ENCODE measurements at places on chromosomes 11 and 22. TPM values are rescaled to one million over a fixed set of nuclear protein-coding genes. Genes with fewer than 3 reads are reported as not detected.

The RAC2 gene
- total RNA-seq = 0.43 TPM

The CDC45 gene
- 27.8 TPM for total RNA-seq

The C11orf86 gene
- total RNA-seq = 97.2 TPM

The DAGLA gene
- total RNA-seq = 8.2 TPM

The SCGB1D2 gene
- not detected for total RNA-seq

The KRTAP5-6 gene
- total RNA-seq = not detected

The KLHL35 gene
- total RNA-seq = 1.5 TPM

The PIWIL4 gene
- total RNA-seq = 0.39 TPM

Measured in A549 treated with GW870086 at 1 μM for 4 hours (cell line).